Activated CD8-positive, alpha-beta memory T cell treated with anti-CD3 and anti-CD28 coated beads for 24 hours (primary cell): ENCODE measurements at places on chromosomes 11 and 22.

- DNase-seq = no peak
These were observed 909 bp upstream of the BRD1 start for GRCh38 chr22:49828599-49828965.

GRCh38 chr11:111438846-111439520 is 59.9 kb upstream of the POU2AF1 start:
- no peak for DNase-seq

DNA sequence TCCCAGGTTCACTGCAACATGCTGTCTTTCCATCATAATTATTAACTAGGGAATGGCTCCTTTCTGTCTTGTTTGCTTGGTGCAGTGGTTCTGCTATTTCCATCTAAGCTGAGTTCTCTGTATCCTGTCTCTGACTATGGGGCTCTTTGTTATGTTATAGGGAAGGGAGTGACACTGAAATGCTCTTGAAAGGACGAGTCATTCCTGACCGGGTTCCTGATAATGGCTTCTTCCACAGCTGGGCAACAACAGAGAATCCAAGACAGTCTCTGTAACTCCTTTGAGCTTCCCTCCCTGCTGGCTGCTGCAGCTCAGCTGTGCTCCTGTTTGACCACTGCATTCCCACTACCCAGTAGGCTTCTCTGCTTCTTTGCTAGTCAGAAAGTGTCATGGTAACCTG is 24.1 kb downstream of the OR2AT4 start:
- no peak for DNase-seq

DNA sequence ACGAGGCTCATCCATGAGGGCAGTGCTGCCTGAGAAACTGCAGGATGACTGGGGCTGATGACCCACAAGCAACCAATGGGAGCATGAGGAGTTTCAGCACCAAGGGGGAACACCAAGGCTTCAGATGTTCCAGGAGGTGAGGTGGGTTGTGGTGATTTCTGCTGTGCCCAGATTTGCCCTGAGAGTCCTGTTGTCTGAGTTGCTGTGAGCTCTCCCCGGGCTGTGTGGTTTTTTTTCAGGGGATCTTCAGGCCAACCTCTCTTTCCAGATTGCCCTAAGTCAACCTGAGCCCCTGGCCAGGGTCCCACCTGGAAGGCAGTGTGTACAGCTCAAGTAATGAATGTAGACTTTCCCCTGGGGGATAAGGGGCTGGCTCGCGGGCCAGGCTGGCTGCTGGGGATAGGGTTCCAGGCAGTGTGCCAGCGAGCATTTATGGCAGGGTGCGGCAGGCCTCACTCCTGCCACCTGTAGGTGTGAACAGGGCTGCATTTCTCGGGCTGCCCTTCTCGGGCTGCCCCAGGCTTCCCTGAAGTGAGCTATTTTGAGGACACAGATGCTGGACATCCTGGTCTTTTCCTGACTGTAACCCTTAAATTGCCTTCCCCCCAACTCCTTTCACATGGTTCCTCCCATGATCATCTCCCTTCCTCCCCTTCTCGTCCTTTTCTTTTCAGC is 9.8 kb downstream of the SLC22A6 start:
- no peak for DNase-seq

GRCh38 chr11:17651681-17652080 is 67.7 kb upstream of the MYOD1 start:
- no peak for DNase-seq

DNA sequence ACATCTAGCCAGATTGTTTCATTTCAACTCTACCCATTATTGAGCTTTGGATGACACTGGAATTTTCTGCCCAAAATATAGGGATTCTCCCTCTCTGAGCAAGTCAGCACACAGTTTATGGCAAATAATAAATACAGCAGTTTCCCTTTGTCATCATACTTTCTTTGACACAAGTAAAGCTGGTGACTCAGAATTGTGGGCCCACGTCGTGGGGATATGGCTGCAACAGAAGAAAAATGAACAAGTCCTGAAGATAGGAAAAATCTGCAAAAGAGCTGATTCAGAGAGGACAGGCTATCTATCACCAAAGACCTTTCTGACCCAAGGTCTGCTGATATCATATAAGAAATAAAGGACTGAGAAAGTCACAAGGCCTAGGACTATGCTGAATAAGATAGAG is 236.3 kb upstream of the ZC3H12C start:
- no peak for DNase-seq
